Amygdala (tissue), 56 donors: ENCODE measurements at places on chromosomes 7 and 10.

- no peak for DNase-seq
Measured at GRCh38 chr10:24331457-24331856, 122.5 kb downstream of the KIAA1217 start.

GRCh38 chr10:3186368-3186767, 13.8 kb upstream of the PITRM1 start:
- DNase-seq: no peak

DNA sequence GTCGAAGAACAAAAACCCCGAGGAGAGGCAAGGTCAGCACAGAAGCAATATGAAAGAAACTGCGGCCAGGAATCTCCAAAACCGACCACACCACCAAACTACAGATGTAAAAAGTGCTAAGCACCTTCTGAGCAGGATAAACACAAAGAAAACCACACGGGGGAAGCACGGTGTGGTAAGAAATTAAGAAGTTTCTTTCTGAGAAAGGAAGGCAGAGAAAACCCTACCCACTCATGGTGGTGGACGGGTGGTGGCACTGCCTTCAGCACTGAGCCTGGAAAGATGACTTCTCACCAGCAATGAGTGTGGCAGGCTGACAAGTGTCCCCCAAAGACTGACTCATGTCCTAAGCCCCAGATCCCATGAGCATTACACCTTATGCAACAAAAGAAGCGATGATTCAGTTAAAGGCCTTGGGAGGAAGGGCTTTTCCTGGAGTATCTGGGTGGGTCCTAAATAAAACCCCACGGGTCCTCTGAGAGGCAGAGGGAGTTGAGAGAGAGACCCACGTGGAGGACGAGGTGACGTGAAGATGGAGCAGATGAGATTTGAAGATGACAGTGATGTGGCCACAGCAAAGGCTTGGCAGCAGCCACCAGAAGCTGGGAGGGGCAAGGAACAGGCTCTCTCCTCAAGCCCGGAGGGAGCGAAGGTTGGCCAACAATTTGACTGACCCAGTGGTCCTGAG, 124.9 kb downstream of the DLG5 start:
- DNase-seq: no peak

DNA sequence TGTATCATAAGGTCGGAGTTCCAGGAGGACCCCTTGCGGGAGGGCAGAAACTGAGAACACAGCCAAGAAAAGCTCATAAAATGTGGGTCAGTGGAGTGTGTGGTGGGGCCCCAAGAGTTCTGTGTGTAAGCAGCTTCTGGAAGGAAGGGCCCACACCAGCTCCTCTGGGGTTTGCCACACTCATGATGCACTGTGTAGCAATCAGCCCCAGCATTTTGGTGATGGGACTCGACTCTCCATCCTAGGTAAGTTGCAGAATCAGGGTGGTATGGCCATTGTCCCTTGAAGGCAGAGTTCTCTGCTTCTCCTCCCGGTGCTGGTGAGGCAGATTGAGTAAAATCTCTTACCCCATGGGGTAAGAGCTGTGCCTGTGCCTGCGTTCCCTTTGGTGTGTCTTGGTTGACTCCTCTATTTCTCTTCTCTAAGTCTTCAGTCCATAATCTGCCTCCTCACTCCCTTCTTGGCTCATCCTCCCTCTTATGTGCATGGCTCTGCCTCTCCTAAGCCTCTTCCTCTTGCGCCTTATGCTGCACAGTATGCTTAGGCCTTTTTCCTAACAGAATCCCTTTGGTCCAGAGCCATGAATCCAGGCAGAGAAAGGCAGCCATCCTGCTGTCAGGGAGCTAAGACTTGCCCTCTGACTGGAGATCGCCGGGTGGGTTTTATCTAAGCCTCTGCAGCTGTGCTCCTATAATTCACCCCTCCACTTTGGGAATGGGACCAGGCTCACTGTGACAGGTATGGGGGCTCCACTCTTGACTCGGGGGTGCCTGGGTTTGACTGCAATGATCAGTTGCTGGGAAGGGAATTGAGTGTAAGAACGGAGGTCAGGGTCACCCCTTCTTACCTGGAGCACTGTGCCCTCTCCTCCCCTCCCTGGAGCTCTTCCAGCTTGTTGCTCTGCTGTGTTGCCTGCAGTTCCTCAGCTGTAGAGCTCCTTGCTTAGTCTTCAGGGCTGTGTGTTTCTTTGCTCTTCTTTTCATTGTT, 17.8 kb downstream of the PRSS2 start:
- DNase-seq: no peak

- DNase-seq: no peak
Measured at GRCh38 chr10:124142960-124143359, 49.6 kb upstream of the CHST15 start.

- DNase-seq: no peak
Measured at GRCh38 chr7:29310625-29311024, 116.0 kb downstream of the CHN2 start.

GRCh38 chr10:77456414-77456813, 181.2 kb downstream of the KCNMA1 start:
- no peak for DNase-seq

GRCh38 chr7:159141660-159142059, 3.0 kb downstream of the VIPR2 start:
- no peak for DNase-seq

DNA sequence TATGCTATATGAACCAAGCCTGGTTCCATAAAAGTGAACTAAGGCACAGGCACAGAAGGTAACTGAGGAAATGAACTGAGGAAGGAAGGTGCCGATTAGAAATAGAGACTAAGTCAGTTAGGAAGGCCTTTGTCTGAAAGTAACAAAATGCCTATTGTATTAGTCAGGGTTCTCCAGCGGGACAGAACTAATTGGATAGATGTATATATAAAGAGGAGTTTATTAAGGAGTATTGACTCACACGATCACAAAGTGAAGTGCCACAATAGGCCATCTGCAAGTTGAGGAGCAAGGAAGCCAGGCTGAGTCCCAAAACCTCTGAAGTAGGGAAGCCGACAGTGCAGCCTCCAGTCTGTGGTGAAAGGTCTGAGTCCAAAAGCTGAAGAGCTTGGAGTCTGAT, 13.9 kb upstream of the PLXNA4 start:
- no peak for DNase-seq

GRCh38 chr10:34522546-34522945, 292.6 kb downstream of the PARD3 start:
- DNase-seq: no peak
